SK-N-MC (cell line): ENCODE measurements at places on chromosomes 1 and 21.

DNA sequence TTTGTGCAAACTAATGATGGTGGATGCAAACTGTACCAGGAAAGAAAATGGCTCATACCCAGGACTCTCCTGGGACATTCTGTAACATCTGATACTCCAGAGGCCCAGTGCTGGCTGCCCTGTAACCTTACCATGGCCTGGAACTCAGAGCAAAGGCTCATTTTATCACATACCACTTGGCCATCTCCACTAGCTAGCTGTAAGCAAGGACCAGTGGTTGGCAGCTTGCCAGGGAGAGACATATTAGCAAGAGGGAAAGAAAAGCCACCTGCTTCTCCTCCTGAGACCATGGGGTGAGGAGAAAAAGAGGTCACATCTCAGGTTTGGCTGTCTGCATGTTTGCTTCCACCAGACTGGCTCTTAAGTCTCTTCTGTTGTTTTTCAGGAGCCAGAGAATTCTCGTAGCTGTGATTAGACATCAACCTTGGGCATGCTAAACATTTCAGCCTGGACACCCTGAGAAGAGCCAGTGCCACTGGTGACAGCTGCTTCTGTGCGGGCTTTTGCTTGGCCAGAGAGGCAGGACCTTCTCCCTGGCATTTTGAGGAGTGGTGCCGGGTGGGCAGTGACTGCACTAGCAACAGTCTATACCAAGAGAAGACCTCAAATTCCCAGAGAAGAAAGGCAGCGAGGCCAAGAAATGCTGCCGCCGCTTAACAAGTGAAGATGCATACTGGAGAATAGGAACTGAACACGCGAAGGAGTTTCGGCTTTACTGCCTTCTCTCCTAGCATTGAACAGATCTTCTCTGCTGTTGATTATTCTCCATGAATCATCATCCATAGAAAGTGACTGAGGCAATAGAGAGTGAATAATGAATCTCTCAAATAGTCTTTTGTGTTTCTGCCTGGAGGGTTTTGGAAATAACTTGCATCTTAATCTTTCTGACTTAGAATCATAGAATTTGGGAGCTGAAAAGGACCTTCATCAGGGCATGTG is 6.7 kb upstream of the INKA2 start:
- no peak for DNase-seq

DNA sequence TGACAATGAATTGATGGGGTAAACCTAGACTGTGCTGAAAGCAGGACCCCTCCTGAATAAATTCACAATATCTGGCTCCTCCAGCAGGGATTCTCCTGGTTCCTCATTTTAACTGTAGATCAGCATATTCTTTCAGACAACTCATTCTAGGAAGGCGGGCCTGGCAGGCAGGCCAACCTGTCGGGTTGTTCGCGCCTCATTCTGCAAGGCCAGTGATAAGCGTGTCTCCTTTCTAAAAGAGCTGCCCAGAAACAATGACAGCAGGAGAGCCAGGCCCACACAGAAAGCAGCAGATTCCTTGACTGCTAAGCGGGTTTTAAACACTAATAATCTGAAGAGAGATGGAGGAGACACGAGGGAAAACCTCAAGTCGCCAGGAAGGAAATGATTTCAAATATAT is 70.0 kb downstream of the NTPCR start:
- DNase-seq, result peak; percentile 16

- DNase-seq, result no peak
These were observed 21.6 kb downstream of the URB1 start for GRCh38 chr21:32370998-32371766.

DNA sequence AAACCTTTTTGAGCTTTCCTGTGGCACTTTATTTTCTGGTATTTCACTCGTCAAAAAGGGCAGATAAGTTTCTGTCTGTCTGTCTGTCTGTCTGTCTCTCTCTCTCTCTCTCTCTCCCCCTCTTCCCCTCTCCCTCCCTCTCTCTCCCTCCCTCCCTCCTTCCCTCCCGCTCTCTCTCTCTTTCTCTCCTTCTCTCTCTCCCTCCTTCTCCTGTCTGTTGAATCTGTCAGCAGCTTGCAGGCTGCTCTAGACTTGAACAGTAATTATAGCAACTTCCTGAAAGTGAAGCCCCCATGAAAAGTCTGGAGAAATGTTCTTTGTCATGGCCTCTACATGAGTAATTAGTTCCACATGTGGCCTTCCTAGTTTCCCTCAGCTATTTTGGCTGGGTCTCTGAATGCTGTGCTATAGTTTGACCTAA is 275.2 kb upstream of the C1orf105 start:
- peak; percentile 91 for DNase-seq

DNA sequence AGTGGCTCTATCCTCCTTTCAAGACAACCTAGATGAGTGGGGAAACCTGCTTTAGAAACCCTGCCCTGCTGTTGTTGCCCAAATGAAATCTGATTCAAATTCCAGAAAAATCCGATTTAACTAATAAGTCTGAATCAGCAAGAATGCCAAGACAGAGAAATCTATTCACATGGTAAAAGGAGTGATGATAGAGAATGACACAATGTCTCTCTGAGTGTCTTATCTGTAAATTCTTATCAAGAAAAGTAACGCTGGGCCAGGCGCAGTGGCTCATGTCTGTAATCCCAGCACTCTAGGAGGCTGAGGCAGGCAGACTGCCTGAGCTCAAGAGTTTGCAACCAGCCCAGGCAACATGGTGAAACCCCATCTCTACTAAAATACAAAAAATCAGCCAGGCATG is 13.7 kb upstream of the GUCA2A start:
- no peak for DNase-seq

DNA sequence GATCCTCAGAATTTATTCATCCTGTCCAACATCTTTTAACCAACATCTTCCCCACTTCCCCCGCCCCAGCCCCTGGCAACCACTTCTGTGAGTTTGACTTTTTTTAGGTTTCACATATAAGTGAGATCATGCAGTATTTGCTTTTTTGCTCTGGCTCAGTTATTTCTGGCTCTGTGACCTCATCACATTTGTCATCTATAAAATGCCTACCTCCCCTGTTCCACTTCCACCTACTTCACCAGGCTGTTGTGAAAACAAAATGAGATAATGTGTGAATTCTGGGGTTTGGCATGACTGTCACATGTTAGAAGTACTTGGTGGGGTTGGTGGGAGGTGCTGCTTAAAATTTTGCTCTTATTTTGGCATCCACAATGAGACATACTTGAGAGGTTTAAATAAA is 18.4 kb downstream of the HHAT start:
- no peak for DNase-seq
